ENCODE measurements at places on chromosomes 5 and 9.

DNA sequence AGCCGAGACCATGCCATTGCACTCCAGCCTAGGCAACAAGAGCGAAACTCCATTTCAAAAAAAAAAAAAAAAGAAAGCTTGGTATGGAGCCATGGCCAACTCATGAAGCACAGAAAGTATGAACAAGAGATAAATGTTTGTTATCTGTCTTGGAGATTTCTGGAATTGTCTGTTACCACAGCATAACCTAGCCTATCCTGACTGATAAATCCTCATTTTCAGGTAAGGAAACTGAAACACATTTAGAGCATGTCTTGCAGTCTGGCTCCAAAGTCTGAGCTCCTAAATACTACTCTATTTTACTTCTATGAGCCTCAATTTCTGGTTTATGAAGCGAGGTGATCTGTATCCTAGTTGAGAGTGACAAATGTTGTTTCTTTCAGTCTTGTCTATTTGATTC, 68.3 kb upstream of the SLC44A1 start:
- DNase-seq, result no peak

- DNase-seq, result no peak
These were observed 78.7 kb downstream of the NRG2 start for GRCh38 chr5:139964266-139964993.

- peak; percentile 10 for DNase-seq
These were observed 130.2 kb downstream of the DNAH5 start for GRCh38 chr5:13814301-13814700.

DNA sequence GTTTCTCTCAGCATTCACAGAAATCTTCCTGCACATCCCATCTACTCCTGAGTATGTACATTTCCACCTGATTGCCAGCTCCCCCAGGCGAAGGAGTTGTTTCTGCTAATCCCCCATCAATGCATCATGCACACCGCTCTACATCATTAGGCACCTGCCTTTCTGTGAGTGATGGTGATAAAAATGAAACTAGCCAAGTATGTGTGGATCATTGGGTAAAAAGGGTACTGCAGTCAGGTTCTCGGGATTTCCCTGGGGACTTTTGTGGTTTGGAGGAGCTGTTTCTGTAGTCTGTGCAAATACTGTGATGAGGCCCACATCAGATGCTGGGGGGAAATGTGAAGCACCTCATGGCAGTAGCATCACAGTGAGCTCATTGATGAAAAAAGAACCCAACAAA, 30.4 kb downstream of the CAMK4 start:
- no peak for DNase-seq

DNA sequence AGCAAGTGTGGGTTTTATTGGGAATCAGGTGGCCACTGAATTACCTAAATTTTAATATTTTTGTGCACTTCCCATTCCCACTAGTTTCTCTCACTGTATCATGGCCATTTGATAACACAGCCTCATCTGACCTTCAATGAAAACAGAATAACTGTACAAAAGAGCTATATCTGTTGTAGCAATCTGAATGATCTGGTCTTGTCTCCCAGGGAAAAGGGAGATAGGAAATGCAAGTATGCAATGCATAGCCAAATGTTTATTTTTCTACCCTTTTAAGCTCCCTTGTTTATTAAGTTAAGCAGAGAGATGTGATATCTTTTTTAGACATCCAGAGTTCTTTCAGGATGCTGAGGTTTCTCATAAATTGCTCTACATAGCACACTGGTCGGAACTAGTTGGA, 288.3 kb upstream of the CLINT1 start:
- no peak for DNase-seq

DNA sequence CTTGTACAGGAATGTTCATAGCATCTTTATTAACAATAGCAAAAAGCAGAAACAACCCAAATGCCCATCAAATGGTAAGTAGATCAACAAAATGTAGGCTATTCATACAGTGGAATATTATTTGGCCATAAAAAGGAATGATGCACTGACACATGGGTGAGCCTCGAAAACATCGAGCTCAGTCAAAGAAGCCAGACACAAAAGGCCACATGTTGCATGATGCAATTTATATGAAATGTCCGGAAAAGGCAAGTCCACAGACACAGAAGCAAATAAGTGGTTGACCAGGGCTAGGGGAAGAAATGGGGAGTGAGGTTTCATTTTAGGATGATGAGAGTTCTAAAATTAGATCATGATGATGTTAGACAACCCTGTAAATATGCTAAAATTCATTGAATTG, 16.5 kb upstream of the SLC2A8 start:
- no peak for DNase-seq

Data from AG09319 (cell line).